ENCODE measurements at places on chromosomes 7 and 10. TPM values are rescaled to one million over a fixed set of nuclear protein-coding genes. Genes with fewer than 3 reads are reported as not detected.

GPR141 gene
- total RNA-seq = not detected

TPST1 gene
- 33.2 TPM for total RNA-seq

ZFAND2A gene
- 34.8 TPM for total RNA-seq

ASB13 gene
- 9.4 TPM for total RNA-seq

PPP1R9A gene
- total RNA-seq = 0.16 TPM

VENTX gene
- not detected for total RNA-seq

TYW1B gene
- 3.9 TPM for total RNA-seq

OR2A1 gene
- total RNA-seq = not detected

CHST3 gene
- 19.5 TPM for total RNA-seq

NKX1-2 gene
- not detected for total RNA-seq

ATOH7 gene
- total RNA-seq = not detected

AGR2 gene
- not detected for total RNA-seq

PLPP4 gene
- not detected for total RNA-seq

LRRC17 gene
- 242 TPM for total RNA-seq

ZNF853 gene
- 1.1 TPM for total RNA-seq

POM121 gene
- 11.0 TPM for total RNA-seq

ST8SIA6 gene
- not detected for total RNA-seq

PAX2 gene
- not detected for total RNA-seq

TDRD1 gene
- total RNA-seq = 0.16 TPM

DLX6 gene
- total RNA-seq = not detected

BHLHA15 gene
- total RNA-seq = 1.8 TPM

PRSS1 gene
- not detected for total RNA-seq

FOXI2 gene
- total RNA-seq = not detected

INPP5F gene
- 9.4 TPM for total RNA-seq

NUTM2E gene
- total RNA-seq = not detected

SRRM3 gene
- 4.7 TPM for total RNA-seq

ABLIM1 gene
- 11.6 TPM for total RNA-seq

TSC22D4 gene
- total RNA-seq = 78.3 TPM

CLDN4 gene
- total RNA-seq = under 0.01 TPM

CRPPA gene
- total RNA-seq = 1.1 TPM

CXCL12 gene
- 255 TPM for total RNA-seq

LRRC4 gene
- total RNA-seq = under 0.01 TPM

ADCY1 gene
- 0.49 TPM for total RNA-seq

GSAP gene
- total RNA-seq = 0.18 TPM

NME8 gene
- not detected for total RNA-seq

EMX2 gene
- not detected for total RNA-seq

CLRN3 gene
- total RNA-seq = not detected

PDZD8 gene
- total RNA-seq = 22.2 TPM

Measured in cardiac atrium fibroblast (primary cell).